ENCODE measurements at places on chromosomes 1 and 21. TPM values are rescaled to one million over a fixed set of nuclear protein-coding genes. Genes with fewer than 3 reads are reported as not detected.

DNA sequence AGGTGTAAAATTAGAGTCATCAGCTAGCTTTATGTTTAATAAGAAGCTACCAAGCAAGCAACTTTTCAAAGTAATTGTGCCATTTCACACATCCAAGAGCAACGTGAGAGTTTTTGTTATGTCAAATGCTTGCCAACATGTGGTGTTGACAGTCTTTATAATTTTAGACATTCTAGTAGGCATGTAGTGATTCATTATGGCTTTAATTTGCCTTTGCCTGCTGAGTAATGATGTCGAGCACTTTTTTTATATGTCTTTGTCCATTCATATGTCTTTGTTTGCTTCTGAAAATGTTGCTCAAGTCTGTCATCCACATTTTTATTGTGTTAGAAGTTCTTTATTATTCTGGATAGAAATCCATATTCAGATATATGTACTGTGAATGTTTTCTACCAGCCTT, 21.4 kb upstream of the CHIT1 start:
- DNase-seq = no peak

- no peak for DNase-seq
Observed at GRCh38 chr1:164640686-164641352, 81.8 kb downstream of the PBX1 start.

GRCh38 chr1:18929686-18930085, 26.8 kb downstream of the IFFO2 start:
- DNase-seq = no peak

GRCh38 chr1:153573351-153573750, 7.7 kb upstream of the S100A2 start:
- no peak for DNase-seq

- DNase-seq = no peak
Observed at GRCh38 chr1:68180441-68181164, 51.7 kb downstream of the WLS start.

DNA sequence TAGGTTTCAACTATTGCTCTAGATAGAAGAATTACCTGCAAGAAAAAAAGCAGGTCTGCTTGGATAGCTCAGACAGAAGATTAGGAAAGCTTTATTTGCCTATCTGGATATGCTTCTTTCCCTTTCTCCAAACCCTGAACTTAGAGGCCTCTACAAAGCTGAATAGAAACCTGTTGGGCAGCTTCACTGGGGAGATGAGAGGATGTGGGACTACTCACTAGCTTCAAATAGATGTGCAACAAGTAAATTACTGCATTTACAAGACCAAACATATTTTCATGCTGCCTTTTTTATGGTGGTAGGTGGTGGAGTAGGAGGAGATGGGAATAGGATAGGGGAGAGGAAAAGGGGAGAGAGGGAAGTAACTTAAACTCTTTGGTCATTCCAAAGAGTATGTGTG, 6.4 kb downstream of the CLCA2 start:
- no peak for DNase-seq

GRCh38 chr1:206923009-206923960, 1.5 kb upstream of the FCMR start:
- DNase-seq = no peak

DNA sequence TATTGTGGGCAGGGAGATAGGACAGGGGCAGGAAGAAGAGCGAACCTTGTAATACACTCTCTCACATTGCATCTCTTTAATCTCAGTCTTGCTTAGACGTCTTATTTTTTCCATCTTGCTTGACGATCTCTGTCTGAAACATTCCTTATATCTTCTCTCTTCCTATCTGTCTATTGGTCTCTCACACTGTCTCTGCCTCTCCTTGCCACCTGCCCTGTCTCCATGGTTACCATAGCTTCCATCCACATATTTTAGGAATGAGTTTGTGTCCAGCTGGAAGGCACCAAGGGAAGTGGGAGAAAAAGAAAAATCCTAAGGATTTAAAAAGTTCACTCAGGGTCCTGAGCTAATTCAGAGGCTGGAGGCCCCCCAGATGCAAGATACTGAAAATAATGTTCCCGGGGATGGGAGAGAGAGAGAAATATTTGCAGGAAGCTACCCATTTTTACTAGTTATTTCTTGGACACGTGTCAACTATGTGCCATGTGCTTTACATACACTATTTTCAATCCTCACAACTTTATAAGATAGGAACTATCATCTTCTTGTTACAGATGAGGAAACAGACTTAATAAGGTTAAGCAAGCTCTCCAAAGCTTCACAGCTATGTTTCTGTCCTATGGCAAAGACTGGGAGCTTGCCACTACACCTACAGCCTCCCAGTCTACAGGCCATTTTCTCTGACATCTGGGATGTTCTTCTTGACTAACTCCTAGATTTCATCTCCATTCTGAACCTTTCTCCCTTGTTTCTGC, 933 bp downstream of the ANKRD34A start:
- no peak for DNase-seq

DNA sequence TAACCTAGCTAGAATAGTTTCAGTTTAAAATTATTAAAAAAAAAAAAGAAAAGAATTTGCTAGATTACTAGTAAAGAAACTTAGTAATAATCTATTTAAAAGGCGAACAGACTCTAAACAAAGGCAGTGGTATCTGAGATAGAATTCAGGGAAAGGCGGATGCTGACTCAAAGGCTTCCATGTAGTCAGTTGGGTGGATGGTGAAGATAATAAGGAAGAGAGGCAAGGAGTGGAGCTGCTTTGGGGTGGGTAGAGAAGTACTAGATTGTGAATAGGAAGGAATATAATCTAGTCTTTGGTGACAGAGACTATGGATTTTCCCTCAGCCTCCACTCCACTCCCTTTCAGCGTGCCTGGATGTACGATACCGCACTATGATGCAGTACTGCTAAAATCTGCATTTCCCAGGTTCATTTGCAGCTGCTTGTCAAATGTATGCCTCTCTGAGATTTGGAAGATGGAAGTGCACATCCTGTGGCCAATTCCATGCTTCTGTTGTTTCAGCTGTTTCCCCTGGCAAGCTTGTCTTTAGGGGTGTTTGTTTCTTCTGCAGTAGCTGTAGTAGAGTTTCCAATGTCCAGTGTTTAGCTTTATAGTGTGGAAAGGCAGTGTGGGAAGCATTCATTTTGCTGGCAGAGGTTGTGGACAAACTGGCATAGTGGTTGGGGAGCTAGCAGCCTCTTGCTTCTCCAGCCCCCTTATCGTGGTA, 184.6 kb upstream of the NRIP1 start:
- DNase-seq = no peak

- no peak for DNase-seq
Observed at GRCh38 chr1:99969260-99969728, 502 bp upstream of the SLC35A3 start.

Gene ZNF695
- total RNA-seq = 1.2 TPM

Gene DYNLT5
- not detected for total RNA-seq

Gene C4BPB
- 0.38 TPM for total RNA-seq
